NCI-H1436 (cell line): ENCODE measurements at places on chromosomes 7 and 10.

DNA sequence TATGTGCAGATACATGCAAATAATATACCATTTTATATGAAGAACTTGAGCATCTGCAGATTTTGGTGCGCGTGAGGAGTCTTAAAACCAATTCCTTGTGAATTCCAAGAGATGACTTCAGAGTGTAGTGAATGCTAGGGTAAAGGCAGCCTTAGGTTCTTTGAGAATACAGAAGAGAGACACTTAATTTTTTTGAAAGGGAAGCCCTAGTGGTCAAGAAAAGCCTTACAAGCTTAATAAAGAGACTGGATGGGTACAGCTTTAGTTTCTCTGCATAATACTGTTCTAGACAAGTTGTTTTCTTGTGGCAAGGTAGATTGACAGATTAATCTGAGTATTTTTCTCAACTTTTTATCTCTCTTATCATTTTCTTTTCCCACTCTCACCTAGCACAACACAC, 636.5 kb downstream of the DNAJB9 start:
- DNase-seq, result no peak

DNA sequence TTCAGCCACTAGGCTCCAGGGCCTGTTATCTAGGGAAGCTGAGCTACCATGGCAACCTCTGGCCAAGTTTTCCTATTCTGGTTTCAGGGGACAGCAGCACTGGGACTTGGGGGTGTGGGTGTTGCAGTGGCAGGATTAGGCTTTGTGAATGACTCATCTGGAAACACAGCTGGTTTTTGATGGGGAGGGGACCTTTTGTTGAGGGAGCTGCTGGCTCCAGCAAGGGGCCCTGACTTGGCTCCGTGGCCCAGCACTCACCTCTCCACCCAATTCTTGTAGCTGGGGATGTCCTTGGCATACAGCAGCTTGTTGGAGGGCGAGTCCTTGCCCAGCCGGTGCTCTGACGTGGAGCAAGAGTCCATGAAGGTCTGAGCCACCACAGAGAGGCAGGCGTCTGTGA, 435.9 kb downstream of the PLXNA4 start:
- DNase-seq, result no peak

GRCh38 chr7:73742753-73743641, 4.4 kb upstream of the ABHD11 start:
- peak; percentile 94 for DNase-seq

GRCh38 chr10:77355844-77356243, 281.8 kb downstream of the KCNMA1 start:
- DNase-seq, result no peak
